ENCODE measurements at places on chromosomes 7 and 10.

GRCh38 chr7:132486274-132486610 lies 90.0 kb downstream of the PLXNA4 start:
- DNase-seq = no peak

GRCh38 chr10:29541422-29542210 lies 93.2 kb downstream of the SVIL start:
- DNase-seq = no peak

GRCh38 chr7:12174931-12175330 lies 36.2 kb upstream of the TMEM106B start:
- no peak for DNase-seq

- DNase-seq = no peak
Observed at GRCh38 chr10:2746638-2747037, 320.7 kb upstream of the PFKP start.

GRCh38 chr7:26681819-26682418 lies 182.5 kb downstream of the SKAP2 start:
- DNase-seq = no peak

DNA sequence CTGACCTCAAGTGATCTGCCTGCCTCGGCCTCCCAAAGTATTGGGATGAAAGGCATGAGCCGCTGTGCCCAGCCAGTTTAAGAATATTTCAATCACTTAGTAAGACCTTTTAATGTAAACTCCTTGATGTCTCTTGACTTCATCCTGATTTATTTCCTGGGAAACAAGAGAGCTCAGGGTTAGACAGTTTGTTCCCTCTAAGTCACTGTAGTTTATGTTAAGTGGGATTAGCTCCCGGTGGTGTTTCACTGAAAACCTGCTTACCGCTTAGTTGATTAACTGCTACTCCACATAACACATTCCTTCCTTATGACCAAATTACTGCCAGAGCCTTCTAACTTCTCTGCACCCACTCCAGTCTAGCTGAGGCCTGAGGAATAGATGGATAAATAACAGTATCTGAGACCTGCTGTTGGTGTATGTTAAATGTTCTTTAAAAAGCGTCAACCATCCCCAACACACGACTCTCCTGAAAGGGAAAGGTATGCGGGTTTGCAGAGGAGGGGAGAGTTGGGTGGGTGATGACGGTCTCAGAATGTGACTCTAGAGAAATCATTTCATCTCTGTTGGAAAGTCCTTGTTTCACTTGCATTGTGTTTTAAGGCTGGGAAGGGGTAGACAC lies 48.7 kb downstream of the CREB3L2 start:
- no peak for DNase-seq

GRCh38 chr10:74799721-74800221 lies 26.6 kb upstream of the KAT6B start:
- no peak for DNase-seq

DNA sequence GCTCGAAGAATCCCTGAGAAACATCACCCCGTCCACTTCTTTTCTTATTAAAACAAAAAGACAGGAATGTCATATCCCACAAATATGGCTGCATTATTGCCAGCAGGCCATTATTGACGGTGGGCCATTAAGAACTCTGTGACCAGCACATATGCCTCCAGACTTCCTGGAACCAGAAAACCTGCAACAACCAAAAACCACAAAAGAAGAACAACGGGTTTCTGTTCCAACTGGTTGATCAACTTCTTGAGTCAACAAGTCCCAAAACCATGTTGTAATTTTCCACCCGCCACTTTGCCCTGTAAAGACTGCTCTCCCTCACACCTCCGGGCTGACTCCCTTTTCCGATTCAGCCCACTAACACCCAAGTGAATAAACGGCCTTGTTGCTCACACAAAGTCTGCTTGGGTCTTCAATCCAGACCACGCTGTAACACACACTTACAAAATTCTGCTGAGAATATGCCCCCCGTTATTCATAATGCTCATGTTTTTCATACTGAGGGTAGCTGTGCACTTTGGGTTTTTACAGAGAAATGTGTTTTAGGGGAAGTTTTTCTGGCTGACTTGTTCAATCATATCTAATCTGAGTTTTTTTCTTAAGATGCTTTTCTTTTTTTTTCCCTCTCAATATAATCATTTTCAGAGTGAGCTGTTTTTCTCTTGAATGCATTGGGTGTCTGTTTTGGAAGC lies 20.7 kb downstream of the ZNF107 start:
- no peak for DNase-seq

DNA sequence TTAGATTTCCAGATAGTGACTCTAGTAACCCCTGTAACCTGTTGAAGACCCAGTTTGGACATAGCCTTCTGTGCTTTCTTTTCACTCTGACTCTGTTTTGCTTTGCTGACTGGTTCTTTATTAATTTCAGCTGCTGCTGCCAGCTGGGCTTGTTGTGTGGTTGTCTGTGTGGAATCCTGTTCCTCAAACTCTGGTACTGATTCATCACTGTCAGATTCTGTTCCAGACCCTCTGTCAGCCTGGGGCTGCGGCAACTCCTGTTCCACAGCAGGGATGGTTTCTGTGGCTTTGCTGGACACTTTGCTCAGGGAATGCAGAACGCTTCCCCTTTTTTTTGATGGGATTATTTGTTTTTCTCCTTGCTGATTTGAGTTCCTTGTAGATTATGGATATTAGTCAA lies 104.9 kb downstream of the SEC23IP start:
- no peak for DNase-seq

DNA sequence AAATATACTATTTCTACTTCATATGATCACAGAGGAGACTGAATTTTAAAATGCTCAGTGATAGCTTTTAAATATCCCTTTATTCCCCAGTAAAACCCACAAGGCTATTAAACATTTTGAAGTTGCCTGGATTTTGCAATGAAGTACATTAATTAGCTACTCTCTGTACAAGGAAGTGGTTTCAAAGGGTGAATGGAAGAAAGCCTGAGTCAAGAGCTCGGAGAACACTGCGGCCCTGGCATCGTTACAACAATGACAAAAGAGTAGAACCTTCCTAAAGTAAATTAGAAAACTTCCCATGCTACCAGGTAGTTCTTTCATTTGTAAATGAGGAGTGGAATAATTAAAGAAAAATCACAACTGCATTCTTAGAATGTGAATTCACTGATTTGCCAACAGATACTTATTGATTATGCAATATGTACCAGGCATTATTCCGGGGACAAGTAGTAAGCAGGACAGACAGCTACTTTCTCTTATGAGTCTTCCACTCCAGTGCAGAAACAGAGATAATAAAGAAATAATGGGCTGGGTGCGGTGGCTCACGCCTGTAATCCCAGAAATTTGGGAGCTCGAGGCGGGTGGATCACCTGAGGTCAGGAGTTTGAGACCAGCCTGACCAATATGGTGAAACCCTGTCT lies 63.0 kb downstream of the ZNF22 start:
- no peak for DNase-seq

- DNase-seq = no peak
Observed at GRCh38 chr10:81081887-81082620, 544.4 kb downstream of the SH2D4B start.

DNA sequence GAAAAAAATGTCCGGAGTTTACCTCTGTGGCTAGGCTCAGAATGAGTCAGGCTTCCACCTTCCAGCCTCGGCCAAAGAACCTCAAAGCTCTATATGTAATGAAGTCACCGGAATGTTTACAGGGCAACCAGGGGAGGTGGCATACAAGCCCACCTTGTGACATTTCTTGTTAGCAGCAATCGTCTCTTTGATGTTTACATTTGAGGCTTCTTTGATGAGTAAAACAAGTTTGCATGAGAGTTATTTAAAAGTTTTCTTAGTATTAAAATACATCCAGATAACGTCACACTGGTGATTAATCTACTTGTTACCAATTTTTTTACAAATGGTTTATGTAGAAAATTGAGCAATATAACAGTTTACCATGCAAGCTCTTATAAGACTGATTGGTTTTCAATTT lies 133.1 kb upstream of the ADAM12 start:
- no peak for DNase-seq

All from activated T-cell treated with anti-CD3 and anti-CD28 coated beads for 24 hours (primary cell).